Activated CD4-positive, CD25-positive, alpha-beta regulatory T cell treated with anti-CD3 and anti-CD28 coated beads, Interleukin-2, amount 50 U/mL, for 24 hours (primary cell): ENCODE measurements at places on chromosomes 6 and 20.

- ATAC-seq = no peak
These were observed 88.9 kb downstream of the FRK start for GRCh38 chr6:115971785-115972184.

DNA sequence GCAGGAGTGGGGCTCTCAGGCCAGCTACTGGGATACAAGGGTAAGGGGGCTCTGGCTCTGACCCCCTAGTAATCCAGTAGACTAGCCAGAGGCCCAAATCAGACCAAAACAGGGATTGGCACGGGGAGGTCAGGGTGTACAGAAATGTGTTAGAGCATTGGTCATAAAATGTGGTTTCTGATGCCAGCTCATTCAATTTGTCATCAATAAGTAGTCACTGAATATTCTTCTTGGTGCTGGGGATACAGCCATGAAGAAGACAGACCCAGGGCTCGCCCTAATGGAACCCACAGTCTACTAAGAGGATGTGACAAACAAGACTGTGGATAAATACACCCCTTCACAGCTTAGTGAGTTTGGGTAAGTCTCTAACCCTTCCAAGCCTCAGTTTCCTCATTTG lies 11.1 kb downstream of the MAP1LC3A start:
- no peak for ATAC-seq

- no peak for ATAC-seq
These were observed 61.9 kb upstream of the ATXN1 start for GRCh38 chr6:16822975-16823717.

DNA sequence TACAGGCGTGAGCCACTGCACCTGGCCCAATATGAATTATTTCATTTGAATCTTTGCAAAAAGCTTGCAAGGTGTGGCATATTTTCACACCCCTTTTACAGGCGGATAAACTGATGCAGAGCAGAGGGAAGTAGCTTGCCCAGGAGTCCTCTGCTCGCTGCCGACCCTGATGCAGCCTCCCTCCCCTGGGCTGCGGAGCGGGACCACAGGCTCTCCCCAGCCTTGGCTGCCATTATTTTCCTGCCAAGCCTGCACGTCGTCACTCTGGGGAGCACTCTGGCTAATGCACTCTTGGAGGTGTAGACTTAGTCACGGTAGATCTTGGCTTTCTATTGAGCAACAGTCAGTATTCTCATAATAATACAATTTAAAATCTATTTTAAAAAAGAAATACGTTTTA lies 34.8 kb upstream of the DACT2 start:
- no peak for ATAC-seq

DNA sequence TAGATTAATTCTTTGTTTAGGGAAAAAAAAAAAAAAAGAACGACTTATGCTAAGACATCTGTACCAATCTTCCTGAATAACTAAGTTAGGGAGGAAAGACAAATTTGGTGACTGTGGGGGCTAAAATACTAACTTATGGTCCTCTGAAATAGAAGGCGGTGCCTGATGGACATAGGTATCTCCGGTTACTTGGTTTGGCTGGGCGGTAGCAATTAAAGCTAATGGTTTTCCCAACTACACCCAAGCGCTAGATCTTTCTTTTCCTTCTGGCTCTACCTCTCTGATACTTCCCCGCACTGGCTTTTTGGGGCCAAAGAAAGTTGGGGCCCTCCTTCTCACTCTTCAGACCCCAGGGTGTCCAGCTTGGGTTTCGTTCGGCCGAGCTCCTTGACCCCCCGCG lies 1.0 kb upstream of the RBM24 start:
- no peak for ATAC-seq

GRCh38 chr20:37852666-37853065 lies 50.3 kb upstream of the VSTM2L start:
- no peak for ATAC-seq

GRCh38 chr6:77097940-77098339 lies 365.4 kb downstream of the HTR1B start:
- ATAC-seq = no peak

DNA sequence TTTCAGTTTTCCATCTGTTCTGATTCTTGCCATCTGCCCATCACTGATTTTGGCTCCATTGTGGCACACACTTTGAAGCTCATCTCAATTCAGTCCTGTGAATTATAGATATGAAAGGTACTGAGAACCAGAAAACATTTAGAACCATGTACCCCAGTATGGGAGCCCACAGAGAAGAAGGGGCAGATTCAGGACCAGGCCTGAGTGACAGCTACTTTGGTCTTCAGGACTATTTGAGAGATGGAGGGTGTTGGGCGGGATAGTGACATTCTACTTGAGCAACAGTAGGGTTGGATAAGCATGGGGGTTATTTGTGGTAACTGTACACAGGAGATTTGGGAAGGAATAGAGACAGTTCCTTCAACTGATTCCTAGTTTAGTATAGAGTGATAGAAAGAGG lies 259.2 kb upstream of the MANEA start:
- ATAC-seq = no peak

- no peak for ATAC-seq
These were observed 159.6 kb downstream of the MTHFD1L start for GRCh38 chr6:151025076-151025475.
